ENCODE measurements at places on chromosomes 1 and 21. TPM values are rescaled to one million over a fixed set of nuclear protein-coding genes. Genes with fewer than 3 reads are reported as not detected.

The KRTAP13-2 gene
- total RNA-seq = not detected

The CELA3A gene
- total RNA-seq = not detected

The FMO4 gene
- 2.0 TPM for total RNA-seq

The KIF14 gene
- 0.59 TPM for total RNA-seq

The TTLL10 gene
- total RNA-seq = not detected

The RGS13 gene
- 0.32 TPM for total RNA-seq

The RAB25 gene
- 1.5 TPM for total RNA-seq

The IFI44L gene
- total RNA-seq = 19.1 TPM

The AXDND1 gene
- total RNA-seq = not detected

GRCh38 chr1:67747671-67748546 lies 62.9 kb downstream of the GADD45A start:
- H3K27ac ChIP-seq = no peak overlapping the region
- no peaks in the 10 kb centered on the region for H3K36me3 ChIP-seq
- H3K27me3 ChIP-seq = peaks cover 12% of the 10 kb centered on the region

GRCh38 chr1:184403961-184404726 lies 17.3 kb downstream of the C1orf21 start:
- H3K27ac ChIP-seq = no peak overlapping the region
- DNase-seq = no peak
- no peaks in the 10 kb centered on the region for H3K4me1 ChIP-seq
- no peak overlapping the region for H3K4me3 ChIP-seq

DNA sequence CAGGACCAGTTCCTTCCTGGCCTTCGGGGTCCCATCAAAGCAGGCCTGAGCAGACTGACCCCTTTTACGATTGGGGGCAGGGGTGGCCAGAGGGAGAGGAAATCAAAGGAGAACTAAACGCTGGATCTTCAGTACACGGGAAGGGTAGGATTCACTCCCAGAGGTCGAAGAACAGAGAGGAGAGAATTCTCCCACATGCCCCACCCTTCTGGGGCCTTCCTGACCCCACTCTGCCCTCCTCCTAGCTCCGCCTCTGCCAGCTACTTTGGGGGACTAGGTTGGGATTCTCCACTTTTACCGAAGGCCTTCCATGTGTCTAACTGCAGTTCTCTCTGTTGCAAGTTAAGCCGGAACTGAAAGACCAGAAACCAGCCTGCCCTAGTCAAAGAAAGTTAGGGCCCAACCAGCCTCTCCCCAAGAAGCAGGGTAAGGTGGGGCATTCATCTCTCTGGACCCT lies 654 bp upstream of the ARHGEF2 start:
- H3K27me3 ChIP-seq = no peaks in the 10 kb centered on the region
- peaks cover 81% of the 10 kb centered on the region for H3K4me1 ChIP-seq
- H3K4me3 ChIP-seq = peak overlapping the region; percentile 89
- H3K27ac ChIP-seq = peak overlapping the region; percentile 86

- H3K27me3 ChIP-seq = peaks cover 2% of the 10 kb centered on the region
- no peak overlapping the region for H3K4me3 ChIP-seq
- H3K36me3 ChIP-seq = no peaks in the 10 kb centered on the region
- peaks cover 11% of the 10 kb centered on the region for H3K4me1 ChIP-seq
Observed at GRCh38 chr1:83860490-83861221, 138.3 kb downstream of the TTLL7 start.

DNA sequence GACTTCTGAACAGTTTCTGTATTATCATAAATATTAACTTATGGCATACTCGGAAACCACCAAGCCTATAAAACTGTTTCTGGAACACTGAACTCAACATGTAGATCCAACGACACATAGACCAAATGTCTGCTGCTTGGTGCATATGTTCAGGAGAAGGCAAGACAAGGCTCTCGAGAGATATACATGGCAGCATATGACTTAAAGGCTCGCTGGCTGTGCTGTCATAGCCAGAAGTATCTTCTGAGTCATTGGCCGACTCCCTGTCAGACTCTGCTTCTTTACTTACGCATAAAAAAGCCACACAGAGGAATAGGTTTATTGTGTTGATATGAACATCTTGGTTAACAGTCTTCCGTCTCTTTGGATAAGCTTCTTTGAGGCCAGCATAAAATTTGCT lies 60.6 kb downstream of the LYST start:
- H3K36me3 ChIP-seq = peaks cover 15% of the 10 kb centered on the region
- no peaks in the 10 kb centered on the region for H3K27me3 ChIP-seq
- no peak overlapping the region for H3K27ac ChIP-seq
- H3K4me1 ChIP-seq = no peaks in the 10 kb centered on the region

DNA sequence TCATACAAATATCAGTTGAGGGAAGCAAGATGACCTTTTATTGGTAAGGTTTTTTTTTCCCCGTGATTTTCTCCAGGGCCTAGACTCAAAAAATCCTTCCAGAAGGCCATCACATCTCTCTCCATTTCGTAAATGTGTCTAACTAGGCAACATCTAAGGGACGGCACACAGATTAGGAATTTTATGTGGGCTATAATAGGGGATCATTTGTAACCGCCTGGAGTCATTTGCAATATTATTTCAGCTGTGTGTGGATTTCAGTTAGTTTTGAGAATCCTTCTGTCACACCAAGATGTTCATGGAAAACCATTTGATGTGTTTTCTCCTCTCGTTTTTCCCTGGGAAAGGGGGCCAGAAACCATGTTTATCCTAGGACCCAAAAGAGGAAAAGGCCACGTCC lies 63.1 kb downstream of the ATP5PO start:
- no peak for DNase-seq
- H3K27me3 ChIP-seq = no peaks in the 10 kb centered on the region
- no peak overlapping the region for H3K4me3 ChIP-seq

- H3K27me3 ChIP-seq = no peaks in the 10 kb centered on the region
- no peaks in the 10 kb centered on the region for H3K4me1 ChIP-seq
- no peak for DNase-seq
- H3K4me3 ChIP-seq = no peak overlapping the region
Observed at GRCh38 chr1:206111271-206111927, 5.8 kb downstream of the AVPR1B start.
